Activated T-cell treated with anti-CD3 and anti-CD28 coated beads for 48 hours (primary cell): ENCODE measurements at places on chromosomes 3 and 15.

- DNase-seq, result no peak
These were observed 170.2 kb upstream of the PRICKLE2 start for GRCh38 chr3:64395490-64395889.

- DNase-seq, result no peak
These were observed 222.0 kb upstream of the IL12A start for GRCh38 chr3:159766563-159767185.

DNA sequence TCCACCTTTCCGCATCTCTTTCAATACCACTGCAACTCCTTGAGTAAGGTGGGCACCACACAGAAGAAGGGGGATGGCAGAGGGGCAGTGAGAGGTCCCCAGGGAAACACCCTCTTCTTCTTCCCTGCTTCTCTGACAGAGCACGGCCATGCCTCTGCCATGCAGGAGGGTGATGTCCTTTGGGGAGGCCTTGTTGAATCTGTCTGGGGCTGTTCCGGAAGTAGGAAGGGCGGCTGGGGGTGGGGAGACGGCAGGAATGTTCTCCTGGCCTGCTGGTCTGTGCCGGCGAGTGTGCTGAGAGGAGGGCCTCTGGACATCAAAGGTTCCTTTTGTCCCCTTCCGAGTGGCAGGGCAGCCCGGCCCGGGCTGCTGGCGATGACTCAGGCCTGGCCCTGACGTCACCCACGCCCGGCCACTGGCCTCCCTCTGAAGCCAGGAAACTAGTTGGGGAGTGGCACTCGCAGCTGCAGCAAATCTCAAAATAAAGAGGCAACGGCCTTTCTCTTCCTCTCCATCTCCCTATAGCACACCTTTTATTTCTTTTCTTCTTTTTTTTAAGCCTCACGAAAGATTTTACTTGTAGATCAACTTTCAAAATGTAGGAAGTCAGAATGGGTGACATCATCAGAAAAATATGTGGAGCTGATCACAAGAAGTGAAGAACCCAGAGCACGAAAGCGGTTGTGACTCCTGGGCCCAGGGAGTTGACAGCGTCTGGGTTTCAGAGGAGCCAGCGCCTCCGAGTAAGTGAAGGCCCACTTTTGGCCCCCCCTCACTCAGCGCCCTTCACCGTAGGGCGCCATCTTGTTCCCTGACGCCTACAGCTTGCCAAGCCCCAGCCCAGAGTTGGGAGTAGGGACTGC is at the start of gene ZBTB38:
ZBTB38 (plus strand) TSS at position 443 of the 863 bp plus-strand sequence. CDS start 73,885 bp downstream, outside the sequence.
- no peak for DNase-seq

GRCh38 chr15:26028086-26028740 is 165.1 kb upstream of the ATP10A start:
- no peak for DNase-seq

DNA sequence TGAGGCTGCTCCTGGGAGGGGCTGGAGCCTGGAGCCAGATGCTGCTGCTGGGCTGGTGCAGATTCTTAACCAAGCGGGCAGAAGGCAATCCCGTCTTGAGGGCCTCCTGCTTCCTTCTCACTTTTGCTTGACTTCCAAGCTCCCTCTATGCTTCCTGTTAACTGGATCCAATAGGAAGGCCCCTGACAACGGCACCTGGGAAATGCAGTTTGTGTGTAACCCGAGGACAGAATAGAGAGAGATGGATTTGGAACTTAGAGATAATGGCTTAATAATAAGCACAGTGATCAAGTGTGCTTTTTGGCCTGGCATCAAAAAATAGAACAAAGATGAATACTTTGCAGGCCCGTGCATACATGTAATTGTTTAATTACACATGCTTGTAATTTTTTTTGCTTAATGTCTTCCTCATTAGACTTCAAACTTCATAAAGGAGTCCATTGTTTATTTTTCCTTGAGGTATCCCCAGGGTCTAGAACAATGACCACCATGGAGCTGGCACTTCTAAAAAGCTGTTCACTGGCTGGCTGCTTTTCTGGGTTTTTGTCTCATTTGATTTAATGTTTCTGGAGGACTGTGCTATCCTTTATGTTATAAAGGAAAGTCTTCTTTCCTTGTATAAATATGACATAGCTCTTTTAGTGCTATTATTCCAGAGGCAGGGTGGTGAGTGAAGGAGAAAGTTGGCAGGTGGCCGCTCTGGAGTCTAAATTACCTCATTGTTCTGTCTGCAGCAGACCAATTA is 63.3 kb upstream of the MITF start:
- no peak for DNase-seq

DNA sequence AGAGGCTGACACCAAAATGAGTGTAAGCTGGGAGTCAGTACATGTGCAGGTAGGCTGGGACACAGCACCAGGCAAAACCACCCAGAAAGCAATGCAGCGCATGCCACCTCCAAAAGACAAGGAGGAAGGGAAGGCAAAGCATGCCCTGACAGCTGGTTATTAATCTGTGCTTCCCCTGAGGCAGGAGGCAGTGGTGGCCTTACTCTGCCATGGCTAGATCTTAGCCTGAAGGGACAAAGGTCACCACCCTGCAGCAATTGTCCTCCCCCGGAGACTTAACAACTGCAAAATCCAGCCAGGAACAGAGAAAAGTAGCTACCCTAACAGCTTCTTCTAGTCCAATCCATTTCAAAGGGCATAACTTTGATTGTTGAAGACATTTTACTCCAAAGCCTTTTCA is 73.7 kb downstream of the PLD1 start:
- no peak for DNase-seq

GRCh38 chr15:48914717-48915116 is 36.8 kb downstream of the EID1 start:
- no peak for DNase-seq

DNA sequence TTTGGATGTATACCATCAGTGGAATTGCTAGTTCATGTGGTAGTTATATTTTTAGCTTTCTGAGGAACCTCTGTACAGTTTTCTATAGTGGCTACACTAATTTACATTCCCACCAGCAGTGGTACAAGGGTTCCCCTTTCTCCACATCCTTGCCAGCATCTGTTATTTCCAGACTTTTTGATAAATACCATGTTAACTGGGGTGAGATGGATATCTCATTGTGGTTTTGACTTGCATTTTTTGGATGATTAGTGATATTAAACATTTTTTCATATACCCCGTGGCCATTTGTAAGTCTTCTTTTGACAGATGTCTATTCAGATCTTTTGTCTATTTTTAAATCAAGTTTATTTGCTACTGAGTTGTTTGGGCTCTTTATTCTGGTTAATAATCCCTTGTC is 455.6 kb upstream of the RARB start:
- no peak for DNase-seq

GRCh38 chr3:12423131-12423530 is 61.1 kb upstream of the TSEN2 start:
- DNase-seq, result no peak

DNA sequence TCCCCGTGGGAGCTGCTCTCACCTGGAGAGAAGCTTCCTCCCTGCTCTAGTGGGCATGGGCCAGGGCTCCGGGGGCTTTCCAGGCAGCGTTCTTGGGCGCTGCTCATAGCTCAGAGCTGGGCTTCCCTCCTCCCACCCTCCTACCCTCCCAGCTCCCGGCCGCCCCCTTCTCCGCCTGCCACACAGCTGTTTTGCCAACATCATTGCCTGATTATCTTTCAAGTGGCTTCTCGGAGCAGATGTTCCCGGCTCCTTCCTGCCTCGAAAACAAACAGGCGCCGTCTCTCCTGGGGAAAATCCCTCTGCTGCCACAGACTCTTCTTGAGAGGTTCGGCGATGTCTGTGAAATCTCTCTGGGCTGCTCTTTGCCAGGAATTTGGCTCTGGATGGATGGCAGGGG is 195.6 kb downstream of the RPLP1 start:
- no peak for DNase-seq

DNA sequence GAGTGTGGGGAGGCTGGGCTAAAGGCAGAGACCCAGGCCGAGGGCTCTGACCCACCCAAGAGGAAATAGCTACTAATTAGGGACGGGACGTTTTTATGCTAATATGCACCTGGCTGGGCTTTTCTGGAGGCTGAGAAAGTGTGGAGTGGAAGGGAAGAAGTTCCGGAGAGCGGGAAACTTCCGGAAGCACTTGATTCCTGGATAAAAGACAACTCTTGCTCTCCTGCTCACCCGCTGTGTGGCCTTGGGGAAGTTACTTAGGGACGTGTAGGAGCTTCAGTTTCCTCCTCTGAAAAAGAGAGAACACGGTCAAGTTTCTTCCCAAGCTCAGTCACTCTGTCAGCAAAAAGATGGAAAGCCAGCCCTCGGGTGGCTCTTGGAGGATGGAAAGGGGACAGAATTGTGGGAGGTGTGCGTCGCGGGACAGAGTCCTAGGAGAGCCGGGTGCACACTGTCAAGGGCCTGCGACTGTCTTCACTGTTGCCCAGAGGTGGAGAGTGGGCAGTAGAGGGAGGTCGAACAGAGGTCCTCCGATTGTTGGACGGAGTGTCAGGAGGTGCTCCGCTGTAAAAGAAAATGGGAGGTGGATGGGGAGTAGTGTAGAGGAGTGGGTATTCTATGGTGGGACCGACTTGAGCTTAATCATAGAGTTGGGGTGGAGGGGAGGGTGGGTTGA is 43.2 kb downstream of the EPHB3 start:
- DNase-seq, result no peak

DNA sequence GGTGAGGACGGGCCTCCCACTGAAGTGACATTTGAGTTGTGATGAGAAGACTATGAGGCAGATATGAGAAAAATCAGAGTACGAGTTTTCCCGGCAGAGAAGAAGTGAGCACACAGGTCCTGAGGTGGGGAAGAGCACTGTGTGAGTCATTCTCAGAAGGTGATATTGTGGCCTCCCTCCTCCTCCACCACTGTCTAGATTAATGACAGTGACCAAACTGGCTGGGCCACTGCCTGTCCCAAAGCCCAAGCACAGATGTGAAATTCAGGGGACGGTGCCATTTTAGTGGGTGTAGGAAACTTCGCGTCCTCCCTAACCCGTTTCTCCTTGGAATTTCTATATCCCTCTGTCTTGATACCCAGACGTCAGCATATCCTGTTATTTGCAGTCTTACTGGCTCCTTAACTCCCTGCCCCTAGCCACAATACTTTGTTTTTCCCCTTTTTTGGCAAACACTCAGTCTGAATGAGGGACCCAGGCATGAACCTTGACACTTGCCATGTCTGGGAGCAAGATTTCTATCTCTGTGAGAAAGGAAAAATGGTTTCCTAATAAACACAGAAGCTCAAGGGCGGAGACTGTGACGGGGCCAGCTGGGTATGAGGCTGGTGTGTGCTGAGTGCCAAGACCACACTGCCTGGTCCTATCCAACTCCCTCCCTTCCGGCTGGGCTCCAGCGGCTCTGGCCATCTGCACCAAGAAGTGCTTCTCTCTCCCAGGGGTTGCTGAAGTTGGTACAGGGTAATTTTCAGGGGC is 15.2 kb downstream of the PRICKLE2 start:
- no peak for DNase-seq

GRCh38 chr3:56361731-56362130 is 106.5 kb downstream of the ERC2 start:
- DNase-seq, result no peak

GRCh38 chr15:75067123-75067830 is 43.9 kb downstream of the PPCDC start:
- DNase-seq, result no peak

DNA sequence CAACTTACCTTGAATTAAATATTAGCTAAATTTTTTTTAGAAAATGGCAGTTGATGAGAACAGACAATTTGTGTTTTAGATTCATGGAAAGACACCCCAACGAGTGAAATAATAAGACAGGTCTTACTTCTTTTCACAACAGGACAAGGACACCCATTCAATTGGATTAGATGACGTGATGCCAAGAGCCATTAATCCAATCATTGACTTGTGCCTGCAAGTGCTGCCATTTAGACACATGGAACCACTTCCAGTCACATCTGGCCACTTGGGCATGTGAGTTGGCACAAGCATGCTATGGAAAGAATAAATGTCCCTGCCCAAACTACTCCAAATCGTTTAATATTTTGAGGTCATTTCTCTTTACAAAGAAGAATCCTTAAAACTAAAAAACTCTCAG is 1308.8 kb downstream of the ROBO2 start:
- DNase-seq, result no peak

- DNase-seq, result no peak
These were observed 18.9 kb downstream of the EFCAB12 start for GRCh38 chr3:129409541-129409940.

DNA sequence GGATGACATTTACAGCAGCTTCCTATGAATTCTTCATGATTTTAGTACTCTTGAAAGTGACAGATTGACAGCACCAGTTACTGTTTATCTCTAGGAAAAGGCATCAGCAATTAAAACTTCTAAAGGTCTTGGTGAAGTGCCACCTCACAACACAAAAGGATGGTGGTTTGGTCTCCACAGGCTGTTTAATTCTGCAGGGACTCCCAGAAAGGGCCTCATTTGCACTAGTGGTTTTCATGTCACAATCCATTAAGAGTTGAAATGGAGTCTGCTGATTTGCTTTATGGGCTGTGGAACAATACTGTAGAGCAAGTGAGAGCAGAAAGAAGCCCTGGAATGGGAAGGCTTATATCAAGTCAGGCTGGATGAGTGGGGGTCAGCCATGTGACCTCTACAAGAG is 225.3 kb upstream of the KCNMB2 start:
- DNase-seq, result no peak

DNA sequence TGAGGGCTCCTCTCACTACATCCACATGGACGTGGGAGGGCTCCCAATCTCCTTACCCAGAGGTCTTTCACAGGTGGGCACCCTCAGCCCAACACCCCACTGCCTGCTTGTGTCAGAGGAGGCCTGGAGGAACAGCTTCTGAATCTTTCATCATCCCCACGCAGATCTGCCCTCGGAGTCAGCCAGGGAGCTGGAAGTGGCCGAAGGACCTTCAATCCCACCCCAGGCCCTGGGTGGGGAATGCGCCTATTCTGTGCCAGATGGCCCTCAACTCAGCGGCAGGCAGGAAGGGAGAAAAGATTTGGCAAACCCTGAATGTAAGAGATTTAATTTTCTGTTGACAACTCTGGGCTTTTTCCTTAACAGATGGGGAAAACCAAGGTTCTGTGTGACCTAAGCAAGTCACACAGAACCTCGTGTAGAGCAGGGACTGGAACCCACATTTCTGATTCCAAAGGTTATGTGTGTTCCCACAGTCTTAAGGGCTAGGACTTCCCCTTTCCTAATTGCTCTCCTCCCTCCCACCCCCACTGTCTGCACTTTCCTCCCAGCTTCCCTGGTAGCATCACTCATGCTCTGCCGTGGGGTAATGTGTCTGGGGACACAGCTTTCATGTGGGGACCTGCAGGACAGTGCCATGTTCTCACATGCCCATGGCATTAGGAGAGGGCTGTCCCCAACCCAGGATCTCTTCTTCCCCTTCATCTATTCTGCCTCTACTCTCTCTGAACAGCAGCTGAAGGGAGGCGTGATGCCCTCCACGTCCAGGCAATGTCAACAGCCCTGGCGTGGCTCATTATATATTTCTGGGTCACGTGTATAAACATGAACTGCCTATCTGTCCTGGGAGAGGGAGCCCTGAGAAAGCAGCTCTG is 98.1 kb downstream of the SEMA5B start:
- DNase-seq, result no peak

- no peak for DNase-seq
These were observed 20.5 kb upstream of the RGMA start for GRCh38 chr15:93109336-93110102.

GRCh38 chr15:60795471-60795870 is 316.5 kb upstream of the ICE2 start:
- no peak for DNase-seq
